Activated T-cell treated with anti-CD3 and anti-CD28 coated beads, Interleukin-2, amount 50 U/mL, for 72 hours (primary cell): ENCODE measurements at places on chromosomes 3 and 15.

DNA sequence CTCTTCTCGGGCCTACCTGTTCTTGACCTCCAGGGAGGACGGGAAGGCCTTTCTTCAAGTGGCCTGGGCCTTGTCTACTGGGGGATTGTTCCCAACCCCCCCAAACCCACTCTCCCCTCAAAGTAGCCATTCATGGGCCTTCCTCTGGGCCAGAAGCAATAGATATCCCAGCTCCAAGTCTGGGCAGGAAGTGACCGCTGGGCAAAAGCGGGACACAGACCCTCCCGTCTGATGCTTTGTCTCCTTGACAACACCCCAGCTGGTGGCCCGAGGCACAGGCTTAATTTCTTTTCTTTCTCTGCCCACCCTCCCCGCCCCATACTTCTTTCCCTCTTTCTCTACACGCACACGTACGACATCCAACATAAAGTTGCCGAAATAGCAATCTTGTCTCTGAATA, 41.4 kb upstream of the FEZF2 start:
- DNase-seq = no peak

GRCh38 chr3:183315739-183316138, 62.7 kb downstream of the B3GNT5 start:
- no peak for DNase-seq

GRCh38 chr3:133894353-133895207, 1.1 kb downstream of the RAB6B start:
- no peak for DNase-seq

DNA sequence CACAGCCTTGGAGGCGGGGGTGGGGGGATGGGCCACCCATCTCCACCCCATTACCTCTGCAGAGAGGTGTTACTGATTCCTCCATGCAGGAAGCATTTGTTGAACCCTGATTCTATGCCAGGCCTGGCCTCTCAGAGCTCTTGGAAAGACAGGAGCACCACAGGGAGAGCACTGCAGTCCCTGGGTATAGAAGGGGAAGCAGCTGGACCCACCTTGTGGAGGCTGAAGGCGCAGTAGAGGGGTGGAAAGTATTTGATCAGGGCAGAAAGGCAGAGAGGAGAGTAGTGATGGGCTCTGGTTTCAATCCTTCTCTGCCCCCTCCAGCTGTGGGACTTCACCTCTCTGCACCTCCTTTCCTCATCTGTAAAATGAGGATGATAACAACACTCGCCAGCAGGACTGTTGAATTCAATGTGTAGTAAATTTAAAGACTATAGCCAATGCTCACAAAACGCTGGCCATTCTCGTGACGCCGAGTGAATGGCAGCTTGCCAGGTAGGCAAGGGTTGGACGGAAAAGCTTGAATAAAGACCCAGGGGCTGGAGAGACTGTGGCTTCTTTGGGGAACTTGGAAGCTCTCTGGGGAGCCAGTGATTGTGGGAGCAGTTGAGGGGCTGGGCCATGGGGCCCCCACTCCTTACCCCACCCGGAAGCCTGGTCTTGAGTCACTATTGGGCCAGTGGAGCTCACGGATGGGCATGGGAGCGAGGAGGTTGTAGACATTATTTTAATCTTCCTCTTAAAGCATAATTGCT, 8.0 kb upstream of the CCDC33 start:
- DNase-seq = no peak

DNA sequence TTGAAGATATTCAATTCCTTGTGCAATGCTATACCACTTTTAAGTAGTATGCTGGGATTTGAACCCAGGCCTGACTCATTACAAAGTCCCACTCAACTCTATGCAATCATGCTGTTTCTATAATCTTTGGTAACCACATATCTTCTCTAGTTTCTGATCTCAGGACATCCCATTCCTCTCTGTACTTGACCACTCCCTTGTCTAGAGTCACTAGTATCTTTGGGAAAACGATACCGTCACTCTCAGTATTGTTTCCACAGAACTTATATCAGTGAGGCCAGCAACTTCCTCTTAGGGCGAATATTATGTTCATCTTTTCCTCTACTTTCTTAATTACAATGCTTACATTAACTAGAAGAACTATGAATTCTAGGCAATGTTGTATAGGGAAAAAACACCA, 137.3 kb upstream of the TSPAN3 start:
- no peak for DNase-seq

- DNase-seq = no peak
Observed at GRCh38 chr15:56767315-56767714, 34.0 kb upstream of the ZNF280D start.

DNA sequence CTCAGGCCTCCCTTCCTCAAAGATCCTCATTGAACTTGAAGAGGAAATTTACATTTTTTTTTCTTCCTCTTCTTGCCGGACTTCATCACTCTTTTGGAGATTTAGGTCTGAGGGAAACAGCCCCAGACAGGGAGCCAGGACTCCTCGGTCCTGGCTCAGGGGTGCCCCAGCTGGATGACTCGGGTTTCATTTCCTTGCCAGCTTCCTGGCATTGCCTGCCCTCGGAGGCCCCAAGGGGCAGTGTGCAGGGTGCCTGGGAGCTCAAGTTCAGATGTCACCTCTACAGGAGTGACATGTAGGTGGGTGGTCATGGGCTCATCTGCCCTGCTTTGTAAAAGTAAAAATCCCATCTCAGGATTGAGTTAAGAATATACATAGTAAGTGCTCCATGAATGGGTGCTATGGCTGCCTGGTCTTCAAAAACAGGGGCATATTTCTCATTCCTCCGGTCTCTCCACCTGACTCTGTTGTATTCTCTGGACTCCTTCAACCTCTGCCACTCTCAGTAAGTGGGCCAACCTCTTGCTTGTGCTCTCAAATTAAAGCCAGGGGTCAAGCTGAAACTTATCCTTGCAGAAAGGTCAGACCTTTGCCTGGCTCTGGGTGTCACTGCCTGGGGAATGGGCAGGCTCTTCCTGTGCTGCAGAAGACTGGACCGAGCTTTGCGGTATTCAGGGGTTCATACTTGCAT, 51.8 kb downstream of the SMAD6 start:
- no peak for DNase-seq

GRCh38 chr3:138282836-138283235, 46.8 kb downstream of the NME9 start:
- DNase-seq = no peak

- peak; percentile 80 for DNase-seq
Observed at GRCh38 chr3:138066383-138066782, 49.0 kb downstream of the DZIP1L start.

GRCh38 chr3:139577909-139578308, 38.4 kb upstream of the RBP1 start:
- DNase-seq = no peak
